SK-N-SH treated with all-trans-retinoic acid at 6 μM for 48 hours (cell line): ENCODE measurements at places on chromosomes 1 and 21.
A peak's percentile ranks its signal among the peaks of the same experiment; 100 is the strongest.

GRCh38 chr1:37602750-37603694, 7.3 kb upstream of the GNL2 start:
- ATAC-seq, result peak; percentile 92

- no peak for ATAC-seq
Observed at GRCh38 chr1:6096243-6097116, 50.8 kb downstream of the KCNAB2 start.

DNA sequence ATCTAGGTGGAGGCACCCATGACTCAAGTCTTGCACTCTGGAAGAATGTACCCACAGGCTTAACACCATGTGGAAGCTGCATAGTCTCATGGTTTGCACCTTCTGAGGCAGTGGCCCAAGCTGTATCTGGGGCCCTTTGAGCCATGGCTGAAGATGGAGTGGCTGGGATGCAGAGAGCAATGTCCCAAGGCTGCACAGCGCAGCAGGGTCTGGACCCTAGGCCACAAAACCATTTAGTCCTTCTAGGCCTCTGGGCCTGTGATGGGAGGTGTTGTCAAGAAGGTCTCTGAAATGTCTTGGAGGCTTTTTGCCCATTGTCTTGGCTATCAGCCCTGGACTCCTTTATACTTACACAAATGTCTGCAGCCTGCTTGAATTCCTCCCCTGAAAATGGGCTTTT, 21.4 kb upstream of the FCRL3 start:
- no peak for ATAC-seq

DNA sequence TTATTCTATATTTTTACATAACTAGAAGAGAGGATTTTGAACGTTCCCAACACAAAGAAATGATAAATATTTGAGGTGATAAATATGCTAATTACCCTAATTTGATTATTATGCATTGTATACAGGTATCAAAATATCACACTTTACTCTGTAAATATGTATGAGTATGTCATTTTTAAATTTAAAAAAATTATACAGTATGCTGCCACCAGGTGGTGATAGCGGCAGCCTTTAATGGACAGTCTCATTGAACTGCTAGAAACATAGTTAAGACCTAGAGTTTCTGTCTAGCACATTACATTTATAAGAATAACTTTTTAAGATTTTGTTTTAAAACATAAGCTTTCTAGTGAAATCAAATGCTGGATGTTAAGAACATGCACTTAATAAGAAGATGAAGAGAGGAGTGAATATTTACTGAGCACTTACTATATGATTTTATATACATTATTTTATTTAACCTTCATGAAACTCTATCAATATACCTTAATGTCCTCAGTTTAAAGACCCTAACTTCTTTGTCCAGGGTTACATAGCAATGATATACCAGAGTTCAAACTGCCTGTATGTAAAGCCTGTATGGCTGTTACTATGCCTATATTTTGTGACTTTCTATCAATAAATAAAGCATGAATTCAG, 207.1 kb downstream of the NUF2 start:
- peak; percentile 93 for ATAC-seq

DNA sequence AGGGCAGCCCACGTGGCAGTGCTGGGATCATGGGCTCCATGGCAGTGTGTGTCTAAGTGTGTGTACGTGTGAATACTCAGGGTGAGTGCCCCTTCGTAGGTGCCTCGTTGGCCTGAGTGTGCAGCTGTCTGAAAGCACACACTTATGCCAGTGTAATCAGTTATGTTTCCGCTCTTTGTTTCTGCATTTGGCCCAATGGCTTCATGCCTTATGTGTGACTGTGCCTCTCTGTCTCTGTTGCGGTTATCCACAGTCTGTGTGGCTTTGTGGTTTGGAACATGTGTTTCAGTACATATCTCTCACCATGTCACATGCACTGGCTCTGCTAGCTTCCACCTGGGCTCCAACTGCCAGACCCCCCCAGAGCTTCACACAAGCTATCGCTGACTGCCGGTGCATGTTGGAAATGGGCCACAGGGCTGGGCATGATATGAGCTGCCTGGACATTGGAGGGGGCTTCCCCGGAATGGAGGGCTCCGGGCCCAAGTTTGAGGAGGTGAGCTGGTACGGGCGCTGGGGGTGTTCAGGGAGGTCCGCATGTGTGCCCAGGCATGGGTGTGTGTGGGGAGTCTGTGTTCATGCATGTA, 70.3 kb upstream of the TINAGL1 start:
- no peak for ATAC-seq

- ATAC-seq, result no peak
Observed at GRCh38 chr21:42638266-42638863, 15.1 kb upstream of the PDE9A start.

- ATAC-seq, result no peak
Observed at GRCh38 chr1:203478231-203478630, 2.6 kb downstream of the PRELP start.
